Stimulated activated CD8-positive, alpha-beta memory T cell treated with anti-CD3 and anti-CD28 coated beads, Interleukin-15, amount 100 ng/mL, for 4 hours (primary cell): ENCODE measurements at places on chromosomes 12 and 14.

DNA sequence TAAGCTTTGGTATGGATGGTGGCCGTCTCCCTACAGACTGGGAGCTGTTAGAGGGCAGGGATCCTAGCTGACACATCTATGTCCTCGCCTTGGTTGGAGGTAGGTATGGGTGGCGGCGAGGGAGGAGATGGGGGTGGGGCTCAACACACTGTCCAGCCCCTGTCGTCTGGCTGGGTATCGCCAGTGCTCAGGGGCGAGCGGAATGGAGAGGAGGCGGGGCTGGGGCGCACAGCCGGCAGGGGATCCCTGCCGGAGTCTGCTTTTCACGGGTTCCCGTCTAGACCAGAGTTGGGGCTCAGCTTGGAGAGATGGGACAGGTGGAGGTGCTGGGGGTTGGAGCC is 16.1 kb downstream of the TAMALIN start:
- DNase-seq = no peak

GRCh38 chr12:120196363-120196762 is 1.8 kb upstream of the GCN1 start:
- DNase-seq = no peak

DNA sequence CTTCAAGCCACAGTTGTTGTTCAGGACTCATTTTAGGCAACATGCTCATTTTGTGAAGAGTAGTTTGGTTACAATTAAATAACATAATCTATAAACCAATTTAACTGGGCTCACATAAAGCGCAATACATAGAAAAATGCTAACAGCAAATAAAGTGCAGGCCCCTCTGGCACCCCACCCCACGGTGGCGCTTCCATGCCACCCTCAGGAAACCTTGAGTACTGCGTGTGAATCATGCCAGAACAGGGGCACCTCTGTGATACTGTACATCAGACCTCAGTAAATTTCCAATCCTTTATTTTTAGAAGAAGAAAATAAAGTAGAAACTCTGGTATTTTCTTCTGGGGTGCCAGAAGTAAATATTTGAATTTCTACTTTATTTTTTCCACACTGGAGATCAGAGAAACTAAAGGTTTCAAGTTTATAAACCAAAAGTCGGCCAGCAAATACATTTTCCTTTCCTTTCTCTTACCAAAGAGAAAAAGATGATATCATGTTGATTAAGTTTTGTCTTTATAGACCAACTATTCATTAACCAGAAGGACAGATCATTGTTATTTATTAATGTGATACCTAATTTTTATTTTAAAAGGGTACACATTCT is 316.8 kb downstream of the PAWR start:
- no peak for DNase-seq

DNA sequence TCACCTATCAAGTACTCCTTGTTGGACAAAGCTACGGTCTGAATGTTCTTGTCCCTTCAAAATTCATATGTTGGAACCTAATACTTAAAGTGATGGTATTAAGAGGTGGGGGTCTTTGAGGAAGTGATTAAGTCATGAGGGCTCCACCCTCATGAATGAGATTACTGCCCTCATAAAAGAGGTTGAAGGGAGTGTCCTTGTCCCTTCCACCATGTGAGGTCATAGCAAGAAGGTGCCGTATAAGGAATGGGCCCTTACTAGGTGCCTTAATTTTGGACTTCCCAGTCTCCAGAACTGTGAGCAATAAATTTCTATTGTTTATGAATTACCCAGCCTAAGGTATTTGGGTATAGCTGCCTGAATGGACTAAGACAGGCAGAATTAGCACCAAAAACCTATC is 191.1 kb upstream of the NUDT4 start:
- DNase-seq = no peak

- no peak for DNase-seq
Measured at GRCh38 chr12:2288471-2288870, 235.7 kb downstream of the CACNA1C start.

- no peak for DNase-seq
Measured at GRCh38 chr12:124292385-124292784, 2.5 kb upstream of the RFLNA start.

GRCh38 chr12:106975993-106976658 is 10.8 kb downstream of the MTERF2 start:
- no peak for DNase-seq

GRCh38 chr12:66605293-66605692 is 73.6 kb downstream of the GRIP1 start:
- no peak for DNase-seq

GRCh38 chr14:103533137-103533998 is 4.4 kb downstream of the TRMT61A start:
- DNase-seq = no peak

- DNase-seq = peak; percentile 11
Measured at GRCh38 chr12:46373301-46374296, 1.0 kb upstream of the SLC38A2 start.

- DNase-seq = no peak
Measured at GRCh38 chr14:64060648-64061096, 207.9 kb downstream of the SYNE2 start.

GRCh38 chr12:113077859-113078255 is 21.3 kb downstream of the DTX1 start:
- no peak for DNase-seq

GRCh38 chr12:72094490-72094889 is 155.8 kb downstream of the TPH2 start:
- DNase-seq = no peak

DNA sequence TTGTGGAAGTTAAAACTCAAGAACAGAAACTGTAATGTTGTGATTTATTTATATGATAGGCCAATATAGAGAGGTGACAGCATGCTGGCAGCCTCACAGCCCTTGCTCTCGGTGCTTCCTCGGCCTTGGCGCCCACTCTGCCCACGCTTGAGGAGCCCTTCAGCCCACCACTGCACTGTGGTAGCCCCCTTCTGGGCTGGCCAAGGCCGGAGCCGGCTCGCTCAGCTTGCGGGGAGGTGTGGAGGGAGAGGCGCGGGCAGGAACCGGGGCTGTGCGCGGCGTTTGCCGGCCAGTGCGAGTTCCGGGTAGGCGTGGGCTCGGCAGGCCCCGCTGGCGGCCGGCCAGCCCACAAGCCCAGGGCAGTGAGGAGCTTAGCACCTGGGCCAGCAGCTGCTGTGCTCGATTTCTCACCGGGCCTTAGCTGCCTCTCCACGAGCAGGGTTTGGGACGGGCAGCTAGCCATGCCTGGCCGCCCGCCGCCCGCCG is 65.8 kb upstream of the SLC8A3 start:
- DNase-seq = no peak

GRCh38 chr14:63134801-63135200 is 69.4 kb upstream of the RHOJ start:
- no peak for DNase-seq

DNA sequence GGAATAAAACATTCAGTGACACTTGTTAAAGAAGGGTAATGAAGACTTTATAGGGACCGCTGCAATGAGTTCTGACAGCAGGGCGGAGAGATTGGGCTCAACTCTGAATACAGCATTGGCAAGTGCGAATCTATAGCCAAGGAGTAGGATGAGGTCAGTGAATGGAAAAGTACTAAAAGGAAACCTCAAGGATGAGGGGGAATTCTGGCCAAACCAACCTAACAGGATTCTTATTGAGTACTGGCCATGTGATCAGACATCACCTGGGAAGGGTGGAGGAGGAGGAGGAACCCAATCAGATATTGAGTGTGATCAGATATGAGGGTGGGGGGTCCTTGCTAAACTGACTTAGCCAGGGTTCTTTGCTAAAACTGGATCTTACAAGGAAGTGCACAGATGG is 31.0 kb downstream of the DRAM1 start:
- no peak for DNase-seq

DNA sequence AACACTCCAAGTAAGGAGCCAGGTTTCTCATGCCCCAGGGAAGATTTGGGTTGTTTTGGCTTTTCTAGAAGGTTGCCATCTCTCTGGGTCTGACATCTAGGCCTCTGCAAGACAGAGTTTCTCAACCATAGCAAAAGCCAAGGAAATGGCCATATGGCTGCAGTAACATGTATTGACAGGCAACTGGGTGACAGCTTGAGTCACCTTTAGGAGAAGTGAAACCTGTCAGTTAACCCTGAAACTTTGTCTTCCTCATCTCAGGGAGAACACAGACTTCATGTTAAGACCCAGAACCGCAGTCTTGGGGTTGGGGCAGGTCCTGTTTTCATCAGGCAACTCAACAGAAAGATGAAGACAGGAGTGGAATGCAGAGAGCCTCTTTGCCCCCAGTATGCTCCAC is 46.0 kb upstream of the PLBD1 start:
- DNase-seq = no peak

DNA sequence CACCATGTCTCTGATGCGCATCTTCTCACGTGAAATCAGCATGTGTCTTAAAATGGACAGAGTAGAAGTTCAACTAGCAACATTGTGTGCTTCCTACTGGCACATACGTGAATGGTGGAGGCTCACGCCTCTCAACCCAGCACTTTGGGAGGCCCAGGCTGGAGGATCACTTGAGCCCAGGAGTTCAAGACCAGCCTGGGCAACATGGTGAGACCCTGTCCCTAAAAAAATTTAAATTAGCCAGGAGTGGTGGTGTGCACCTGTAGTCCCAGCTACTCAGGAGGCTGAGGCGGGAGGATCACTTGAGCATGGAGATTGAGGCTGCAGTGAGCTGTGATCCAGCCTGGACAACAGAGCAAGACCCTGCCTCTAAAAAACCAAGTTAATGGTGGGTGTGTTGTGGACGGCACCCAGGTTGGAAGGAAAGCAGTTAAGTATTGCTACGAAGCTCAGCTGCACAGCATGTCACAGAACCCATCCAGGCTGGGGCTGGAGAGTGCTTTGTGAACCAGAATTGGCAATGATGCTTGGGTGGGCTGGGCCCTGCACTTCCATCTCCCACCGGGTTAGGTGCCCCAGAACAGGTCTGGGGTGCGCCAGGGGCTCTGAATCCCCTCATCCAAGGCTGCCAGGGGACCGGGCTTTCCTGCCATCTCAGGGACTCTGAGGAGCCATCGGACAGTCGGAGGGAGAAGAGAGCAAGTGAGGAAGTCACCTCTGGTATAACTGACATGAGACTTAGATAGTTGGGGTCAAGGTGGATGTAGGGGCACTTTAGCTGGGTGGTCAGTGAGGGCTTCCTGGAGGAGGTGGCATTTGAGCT is 33.0 kb upstream of the ULK1 start:
- DNase-seq = no peak

- no peak for DNase-seq
Measured at GRCh38 chr14:78122436-78122835, 47.7 kb upstream of the NRXN3 start.

DNA sequence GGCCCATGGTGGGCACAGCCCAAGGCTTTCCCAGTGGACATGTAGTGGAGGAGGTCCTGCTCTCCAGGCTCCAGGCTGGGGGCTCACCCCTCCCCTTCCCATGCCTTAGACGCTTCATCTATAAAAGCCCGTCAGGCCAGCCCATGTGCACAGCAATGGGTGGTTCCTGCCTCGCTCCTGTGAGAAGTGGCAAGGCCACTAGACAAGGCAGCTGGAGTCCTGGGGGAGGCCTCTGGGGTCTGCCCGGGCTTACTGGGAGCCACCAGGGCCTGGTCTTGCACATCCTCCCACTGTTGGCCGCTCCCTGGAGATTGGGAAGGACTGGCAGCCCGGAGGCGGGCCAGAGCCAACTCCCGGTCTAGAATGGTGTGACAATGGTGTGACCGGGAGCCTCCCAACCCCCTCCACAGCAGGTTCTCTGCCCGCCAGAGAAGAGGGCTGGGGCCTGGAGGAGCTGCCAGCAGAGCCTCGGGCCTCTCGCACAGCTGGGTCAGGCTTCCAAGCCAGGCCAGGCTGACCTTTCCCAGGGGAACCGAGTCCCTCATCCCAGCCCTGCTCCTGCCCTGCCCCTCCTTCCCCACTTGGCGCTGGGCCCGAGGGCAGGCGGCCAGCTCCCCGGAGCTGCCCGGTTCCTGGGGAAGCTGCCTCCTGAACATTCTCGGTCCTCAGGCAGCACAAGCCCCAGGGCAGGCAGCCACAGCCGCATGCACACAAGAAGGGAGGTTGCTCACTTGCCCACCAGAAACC is 97.9 kb downstream of the RFLNA start:
- no peak for DNase-seq

- no peak for DNase-seq
Measured at GRCh38 chr12:8561011-8561410, 20.3 kb upstream of the CLEC4E start.

GRCh38 chr12:55044135-55044534 is 24.4 kb downstream of the NEUROD4 start:
- DNase-seq = no peak

DNA sequence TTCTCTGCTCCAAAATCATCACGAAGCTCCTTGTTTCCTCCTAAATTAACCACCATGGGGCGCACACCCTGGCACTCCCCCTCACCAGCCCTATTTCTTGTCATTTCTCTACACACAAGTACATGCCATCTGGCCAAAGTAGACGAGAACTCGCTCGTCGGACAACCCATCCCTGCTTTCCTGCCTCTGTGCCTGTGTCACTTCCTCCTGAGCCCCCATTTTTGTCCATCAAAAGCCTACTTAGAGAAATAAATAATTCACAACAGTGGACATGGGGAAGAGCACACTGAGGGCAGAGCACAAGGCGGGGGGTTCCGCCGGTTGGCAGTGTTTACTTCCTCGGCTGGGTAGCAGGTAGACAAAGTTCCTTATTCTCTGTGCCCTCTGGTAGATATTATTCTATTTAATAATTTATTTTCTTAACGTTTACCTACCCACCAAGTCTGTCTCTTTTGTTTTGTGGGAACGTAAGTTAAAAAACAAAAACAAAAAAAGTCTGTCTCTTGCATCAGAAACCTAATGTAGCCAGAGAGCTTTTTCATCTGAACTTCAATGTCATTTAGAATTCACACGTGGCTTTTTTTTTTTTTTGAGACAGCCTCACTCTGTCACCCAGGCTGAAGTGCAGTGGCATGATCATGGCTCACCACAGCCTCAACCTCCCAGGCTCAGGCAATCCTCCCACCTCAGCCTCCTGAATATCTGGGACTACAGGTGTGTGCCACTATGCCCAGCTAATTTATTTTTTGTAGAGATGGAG is 6.0 kb downstream of the VPS37B start:
- no peak for DNase-seq

- DNase-seq = no peak
Measured at GRCh38 chr12:10909462-10909861, at the start of gene TAS2R13. Gene TAS2R13, minus strand, starts transcription at chr12:10909562. Its CDS starts 264 bp downstream, at chr12:10909298.

DNA sequence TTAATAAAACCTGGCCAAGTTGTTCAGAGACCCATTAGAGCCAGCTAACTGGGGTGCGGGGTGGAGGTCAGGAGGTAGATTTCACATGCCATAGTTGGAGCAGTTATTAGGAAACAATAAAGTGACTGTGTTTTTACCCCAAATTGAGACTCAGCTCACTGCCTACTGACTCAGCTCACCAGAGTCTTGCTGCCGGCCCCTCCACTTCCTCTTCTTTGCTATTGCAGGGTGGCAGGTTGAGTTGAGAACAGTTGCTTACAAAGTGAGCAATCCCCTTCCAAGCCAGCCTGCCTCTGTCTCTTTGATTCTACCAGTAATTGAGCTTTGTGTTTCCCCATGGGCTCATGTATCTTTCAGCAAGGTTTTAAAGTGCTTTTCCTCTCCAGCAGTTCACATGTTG is 12.9 kb downstream of the ST8SIA1 start:
- DNase-seq = no peak

DNA sequence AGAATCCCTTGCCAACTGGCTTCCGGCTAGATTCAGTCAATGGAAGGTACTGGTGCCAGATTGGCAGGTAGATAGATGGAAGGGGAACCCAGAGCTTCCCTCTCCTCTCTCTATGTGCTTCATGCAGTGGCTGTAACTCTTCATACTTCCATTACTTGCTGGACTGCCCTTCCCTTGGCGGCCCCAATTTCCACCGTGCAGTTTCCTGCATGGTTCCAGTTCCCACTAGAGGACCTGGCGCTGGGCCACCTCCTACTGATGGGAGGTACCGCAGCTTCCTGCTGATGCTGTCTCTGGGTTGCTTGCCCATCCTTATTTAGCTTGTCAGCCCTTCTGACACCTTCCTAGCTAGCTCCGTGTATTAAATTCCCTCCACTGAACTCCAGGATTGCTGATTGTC is 226.4 kb downstream of the ANO2 start:
- DNase-seq = no peak
